IPS-NIHi11 (cell line): ENCODE measurements at places on chromosomes 5 and 9.

DNA sequence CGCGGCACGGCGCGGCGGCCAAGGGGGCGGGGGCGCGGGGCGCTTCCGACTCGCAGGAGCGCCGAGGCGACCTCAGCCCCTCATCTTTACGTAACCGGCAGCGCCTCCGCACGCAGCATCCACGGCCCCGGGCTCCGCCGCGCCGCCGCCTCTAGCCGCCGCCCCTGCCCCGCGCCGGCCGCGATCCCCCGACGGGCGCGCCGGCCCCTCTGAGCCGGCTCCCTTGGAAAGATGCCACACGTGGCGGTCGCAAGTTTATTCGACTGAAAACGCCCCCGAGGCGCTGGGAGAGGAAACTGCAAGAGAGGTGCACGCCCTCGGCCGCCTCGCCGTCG is 1.0 kb downstream of the KLF9 start:
- peak; percentile 60 for DNase-seq

- peak; percentile 34 for DNase-seq
These were observed 71.5 kb downstream of the ARHGAP26 start for GRCh38 chr5:142841511-142842265.

GRCh38 chr5:21125238-21125983 is 1137.4 kb upstream of the CDH18 start:
- no peak for DNase-seq

GRCh38 chr5:144210655-144211054 is 40.0 kb downstream of the KCTD16 start:
- DNase-seq: no peak

DNA sequence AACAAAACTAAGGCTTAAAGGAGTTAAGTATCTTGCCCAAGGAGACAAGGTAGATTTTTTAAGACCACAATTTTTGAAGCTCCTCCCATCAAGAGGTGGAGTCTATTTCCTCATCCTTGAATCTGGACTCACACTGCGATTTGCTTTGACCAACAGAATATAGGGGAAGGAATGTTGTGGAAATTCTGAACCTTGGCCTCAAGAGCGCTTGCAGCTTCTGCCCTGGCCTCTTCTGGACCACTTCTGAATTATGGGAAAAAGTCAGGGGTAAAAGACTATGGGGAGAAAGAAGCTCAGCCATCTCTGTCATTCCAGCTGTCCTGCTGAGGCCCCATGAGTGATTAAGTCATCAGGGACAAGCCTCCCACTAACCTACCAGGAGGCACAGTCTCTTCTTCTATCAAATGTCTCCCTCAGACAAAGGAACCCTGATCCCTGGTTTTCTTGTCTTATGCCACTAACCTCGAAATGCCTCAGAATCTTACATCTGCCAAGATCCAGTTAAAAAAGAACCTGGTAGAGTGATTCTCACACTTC is 25.9 kb downstream of the MAPKAP1 start:
- no peak for DNase-seq
